ENCODE measurements at places on chromosomes 12 and 14. TPM values are rescaled to one million over a fixed set of nuclear protein-coding genes. Genes with fewer than 3 reads are reported as not detected.

GRCh38 chr12:51869496-51869865 lies 18.4 kb upstream of the ANKRD33 start:
- DNase-seq = no peak

GRCh38 chr12:28939427-28939826 lies 209.7 kb upstream of the FAR2 start:
- no peak for DNase-seq

GRCh38 chr12:15918066-15918465 lies 6.9 kb downstream of the DERA start:
- DNase-seq = no peak

- no peak for DNase-seq
Observed at GRCh38 chr12:101877806-101878242, 444 bp downstream of the DRAM1 start.

DNA sequence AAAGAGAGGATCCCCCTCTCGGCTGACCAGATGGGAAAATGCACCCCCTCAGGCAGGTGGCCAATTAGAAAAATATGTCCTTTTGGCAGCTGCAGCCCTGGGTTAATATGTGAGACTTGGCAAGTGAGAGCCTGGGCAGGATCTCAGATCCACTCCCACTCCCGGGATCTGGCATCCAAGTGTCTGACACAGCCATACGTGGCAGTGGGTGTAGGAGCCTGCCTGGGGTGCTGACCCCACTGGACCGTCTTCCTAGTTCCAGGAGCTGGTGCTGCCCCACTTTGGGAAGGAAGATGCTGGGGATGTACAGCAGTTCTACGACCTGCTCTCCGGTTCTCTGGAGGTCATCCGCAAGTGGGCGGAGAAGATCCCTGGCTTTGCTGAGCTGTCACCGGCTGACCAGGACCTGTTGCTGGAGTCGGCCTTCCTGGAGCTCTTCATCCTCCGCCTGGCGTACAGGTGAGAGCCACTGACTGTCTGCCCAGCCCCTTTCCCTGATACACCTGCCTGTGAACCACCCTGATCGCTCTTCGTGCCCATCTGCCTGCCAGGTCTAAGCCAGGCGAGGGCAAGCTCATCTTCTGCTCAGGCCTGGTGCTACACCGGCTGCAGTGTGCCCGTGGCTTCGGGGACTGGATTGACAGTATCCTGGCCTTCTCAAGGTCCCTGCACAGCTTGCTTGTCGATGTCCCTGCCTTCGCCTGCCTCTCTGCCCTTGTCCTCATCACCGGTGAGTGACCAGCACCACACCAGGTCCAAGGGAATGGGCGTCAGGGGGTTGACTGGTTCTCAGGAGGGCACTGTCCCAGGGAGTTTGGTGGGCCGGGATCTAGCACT lies 5.8 kb downstream of the NR4A1 start:
- no peak for DNase-seq

DNA sequence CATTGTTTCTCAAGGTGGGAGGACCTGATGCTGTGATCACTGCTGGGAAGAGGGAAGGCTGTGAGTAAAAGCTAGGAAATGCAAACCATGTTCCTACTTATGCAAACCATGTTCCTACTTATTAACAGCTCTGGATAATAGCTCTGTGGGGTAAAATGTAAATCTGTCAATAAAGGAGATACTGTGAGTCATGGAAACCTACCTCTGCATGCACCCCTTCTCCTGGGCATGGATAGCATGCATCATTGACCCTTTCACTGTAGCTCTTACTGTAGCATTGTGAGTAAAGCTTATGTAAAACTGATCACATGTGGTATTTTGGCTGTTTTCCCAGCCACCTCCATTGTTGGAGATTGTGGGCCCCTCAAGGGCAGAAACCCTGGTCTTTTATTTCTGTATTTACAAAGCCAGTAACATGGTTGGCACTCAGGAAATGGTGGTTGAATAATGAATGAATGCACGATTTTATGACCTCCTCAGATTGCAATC lies 253.7 kb downstream of the GRIN2B start:
- DNase-seq = no peak

DNA sequence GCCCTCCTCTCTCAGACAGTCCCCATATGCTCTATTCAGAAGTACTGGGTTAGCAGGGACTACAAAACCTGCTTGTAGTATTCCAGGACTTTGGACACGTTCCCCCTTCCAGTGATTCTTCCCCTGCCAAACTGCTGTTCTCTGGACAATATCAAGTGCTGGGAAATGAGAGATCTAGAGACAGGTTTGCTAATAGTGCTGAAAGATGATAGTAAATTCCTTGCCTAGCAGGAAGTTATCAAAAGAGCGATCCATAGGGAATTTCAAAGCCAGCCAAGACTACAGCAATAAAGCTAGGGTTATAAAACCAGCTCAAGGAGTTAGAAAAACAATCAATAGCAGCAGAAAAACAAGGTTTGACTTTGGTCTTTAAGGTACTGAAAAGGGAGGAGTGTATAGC lies 15.2 kb downstream of the SLC7A8 start:
- no peak for DNase-seq

DNA sequence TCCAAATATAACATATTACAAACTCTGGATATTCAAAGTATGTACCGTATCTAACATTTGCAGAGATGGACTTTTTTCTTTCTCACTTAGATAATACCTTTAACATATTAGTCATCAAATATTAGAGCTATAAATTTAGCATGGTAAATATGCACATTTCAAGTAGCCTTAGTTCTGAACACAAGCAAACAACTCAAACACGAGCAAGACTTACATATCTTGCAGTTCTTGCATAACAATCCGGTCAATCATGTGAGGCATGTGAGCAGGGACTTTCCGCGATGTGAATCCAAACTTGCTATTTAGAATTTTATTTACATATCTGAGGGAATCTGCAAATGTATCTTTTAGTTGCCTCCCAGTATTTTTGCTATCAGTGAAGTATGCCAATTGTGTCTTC lies 22.1 kb upstream of the SYCP3 start:
- DNase-seq = no peak

DNA sequence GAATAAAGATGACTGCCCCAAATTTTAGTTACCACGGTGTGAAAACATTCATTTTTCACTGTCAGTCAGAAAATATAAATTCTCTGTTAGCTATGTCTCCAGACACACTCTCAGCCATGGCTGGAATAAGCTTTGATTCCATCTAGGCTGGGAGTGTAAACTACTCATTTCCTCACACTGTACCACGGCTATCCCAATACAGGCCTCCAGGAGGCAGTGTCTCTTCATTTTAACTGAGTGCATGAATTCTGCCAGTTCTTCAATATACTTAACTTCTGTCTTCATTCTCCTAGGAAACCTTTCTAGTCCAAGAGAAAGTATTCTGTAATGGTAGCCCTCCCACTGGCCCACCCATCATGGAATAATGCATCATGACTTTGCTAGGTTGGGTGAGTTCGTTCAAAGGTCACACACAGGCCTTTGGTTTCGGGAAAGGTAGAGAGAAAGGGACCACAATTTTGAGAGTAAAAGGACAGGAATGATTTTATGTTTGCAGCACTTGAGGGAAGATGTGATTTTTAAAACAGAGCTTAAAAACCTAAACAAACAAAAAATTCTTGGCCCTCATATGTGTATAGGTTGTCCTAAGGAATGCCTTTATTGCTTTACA lies 381.1 kb downstream of the SEC23A start:
- DNase-seq = peak; percentile 19

GRCh38 chr12:106141452-106141851 lies 2.7 kb upstream of the NUAK1 start:
- no peak for DNase-seq

- DNase-seq = no peak
Observed at GRCh38 chr14:68628605-68629310, 164.1 kb downstream of the ZFP36L1 start.

CRIP1 gene
- 1.4 TPM for total RNA-seq

RHOJ gene
- total RNA-seq = 65.8 TPM

RFX4 gene
- total RNA-seq = not detected

GPRC5D gene
- total RNA-seq = 0.11 TPM

SIX1 gene
- 0.73 TPM for total RNA-seq

GLTP gene
- total RNA-seq = 66.0 TPM

CLEC4D gene
- total RNA-seq = not detected

CDCA3 gene
- total RNA-seq = 11.0 TPM

MGP gene
- total RNA-seq = 56.4 TPM

OR4K1 gene
- total RNA-seq = not detected
